ENCODE measurements at places on chromosomes 11 and 22. TPM values are rescaled to one million over a fixed set of nuclear protein-coding genes. Genes with fewer than 3 reads are reported as not detected.

- DNase-seq: no peak
Measured at GRCh38 chr11:69202511-69203221, 46.9 kb downstream of the SMIM38 start.

- no peak for DNase-seq
Measured at GRCh38 chr22:37557321-37558001, 2.8 kb upstream of the CDC42EP1 start.

Gene FXYD2
- 0.71 TPM for polyA plus RNA-seq

DNA sequence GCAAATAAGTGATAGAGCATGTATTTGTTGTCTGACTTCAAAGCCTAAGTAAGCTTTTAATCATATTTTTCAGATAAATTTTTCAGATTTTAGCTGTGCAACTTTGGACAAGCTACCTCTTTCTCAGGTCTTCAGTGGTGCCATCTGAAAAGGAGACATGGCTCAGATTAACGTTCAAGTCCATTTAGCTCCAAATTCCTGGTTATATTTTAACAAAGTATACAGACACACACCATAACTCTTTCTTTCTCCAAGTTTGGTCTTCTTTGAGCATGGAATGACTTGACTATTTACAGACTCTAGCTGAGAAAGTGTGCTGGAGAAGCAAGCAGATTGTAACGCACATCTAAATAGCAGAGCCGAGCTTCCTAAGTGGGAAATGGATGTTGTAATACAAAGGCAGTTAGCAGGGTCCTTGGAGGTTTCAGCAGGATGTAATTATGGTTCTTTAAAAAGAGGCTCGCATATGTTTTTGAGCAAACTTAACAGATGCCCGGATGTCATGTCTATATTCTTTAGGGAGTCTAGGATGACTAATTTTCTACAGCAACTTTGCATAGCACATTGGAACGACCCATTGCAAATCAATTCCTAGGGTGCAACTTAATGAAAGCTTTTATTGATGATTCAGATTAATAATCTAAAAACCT is 128.1 kb upstream of the E2F8 start:
- DNase-seq: peak; percentile 86

Gene FERMT3
- polyA plus RNA-seq: 6.8 TPM

GRCh38 chr11:95345651-95346050 is 114.6 kb upstream of the SESN3 start:
- DNase-seq: no peak

Gene ZP1
- polyA plus RNA-seq: not detected

GRCh38 chr11:117072517-117073461 is 25.4 kb downstream of the SIK3 start:
- no peak for DNase-seq

DNA sequence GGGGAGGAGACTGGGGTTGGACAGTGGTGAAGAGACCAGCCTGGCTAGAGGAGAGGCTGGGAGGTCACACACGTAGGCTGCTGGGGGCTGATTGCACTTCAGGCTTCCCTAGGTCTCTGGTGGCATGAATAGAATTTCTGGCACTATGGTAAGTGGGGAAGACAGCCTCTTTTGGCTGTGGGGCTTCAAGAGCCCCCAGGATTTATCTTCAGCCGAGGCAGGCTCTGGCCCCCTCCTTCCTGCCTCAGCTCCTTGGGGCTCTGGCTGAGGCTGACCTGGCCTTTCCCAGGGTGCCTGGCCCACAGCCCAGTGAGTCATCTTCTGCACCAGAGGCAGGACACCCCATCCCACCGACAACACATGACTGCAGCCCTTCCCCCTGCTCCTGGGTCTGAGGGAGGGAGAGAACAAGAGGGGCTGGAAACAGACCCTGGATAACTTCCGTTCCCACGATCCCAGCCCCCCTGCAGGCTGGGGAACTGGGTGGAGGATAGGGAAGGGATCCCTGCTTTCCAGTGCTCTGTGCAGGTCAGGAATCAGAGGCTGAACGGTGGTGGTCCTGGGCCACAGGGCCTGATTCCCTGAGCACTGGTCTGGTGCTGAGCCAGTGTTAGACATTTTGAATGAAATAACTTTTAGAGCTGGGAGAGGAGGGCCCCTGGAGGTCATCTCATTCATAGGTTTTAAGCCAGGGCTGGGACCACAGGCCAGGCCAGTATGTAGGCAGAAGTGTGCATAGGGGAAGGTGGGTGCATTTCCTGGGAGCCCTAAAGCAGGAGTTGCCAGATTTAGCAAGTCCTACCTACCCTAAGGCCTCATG is 26.5 kb downstream of the ARHGEF17 start:
- DNase-seq: peak; percentile 80

- DNase-seq: no peak
Measured at GRCh38 chr11:130114281-130114680, 44.6 kb downstream of the APLP2 start.

GRCh38 chr11:10524471-10524870 is 16.5 kb downstream of the RNF141 start:
- DNase-seq: no peak

DNA sequence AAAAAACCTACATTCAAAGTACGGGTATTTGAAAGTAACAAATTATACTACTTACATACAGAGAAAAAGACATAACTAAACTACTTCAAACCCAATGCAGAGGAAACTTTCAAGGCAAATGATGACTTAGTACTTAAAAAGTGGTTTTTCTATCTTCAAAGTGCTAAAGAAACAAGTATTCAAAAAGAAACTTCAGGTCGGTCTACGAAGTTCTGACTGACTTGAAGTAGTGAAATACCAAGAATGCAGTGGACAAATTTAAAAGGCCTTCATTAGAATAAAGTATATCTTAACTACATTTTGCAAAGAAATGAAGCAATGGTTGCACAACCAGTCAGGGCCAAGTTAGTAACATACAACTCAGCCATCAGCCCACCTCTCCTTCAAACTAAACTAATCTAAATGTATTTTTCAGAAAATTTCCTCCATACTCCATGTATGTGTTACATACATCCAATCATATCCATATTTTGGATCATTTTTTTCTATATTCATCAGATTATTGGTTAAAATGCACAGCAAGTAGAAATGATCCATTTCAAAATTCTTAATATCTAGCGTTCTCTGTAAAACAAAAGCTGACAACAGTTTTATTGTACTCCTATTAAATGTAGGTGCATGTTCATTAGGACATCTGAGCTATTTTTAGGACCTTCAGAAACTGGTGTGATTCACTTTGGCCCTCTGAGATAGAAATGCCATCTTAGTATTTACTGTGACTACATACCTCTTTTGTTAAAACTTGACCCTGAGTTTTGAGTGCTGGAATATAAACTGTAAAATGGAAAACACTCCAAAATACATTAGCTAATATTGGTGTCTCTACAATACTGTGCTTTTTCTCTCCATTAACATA is 49.9 kb downstream of the BIRC2 start:
- no peak for DNase-seq

DNA sequence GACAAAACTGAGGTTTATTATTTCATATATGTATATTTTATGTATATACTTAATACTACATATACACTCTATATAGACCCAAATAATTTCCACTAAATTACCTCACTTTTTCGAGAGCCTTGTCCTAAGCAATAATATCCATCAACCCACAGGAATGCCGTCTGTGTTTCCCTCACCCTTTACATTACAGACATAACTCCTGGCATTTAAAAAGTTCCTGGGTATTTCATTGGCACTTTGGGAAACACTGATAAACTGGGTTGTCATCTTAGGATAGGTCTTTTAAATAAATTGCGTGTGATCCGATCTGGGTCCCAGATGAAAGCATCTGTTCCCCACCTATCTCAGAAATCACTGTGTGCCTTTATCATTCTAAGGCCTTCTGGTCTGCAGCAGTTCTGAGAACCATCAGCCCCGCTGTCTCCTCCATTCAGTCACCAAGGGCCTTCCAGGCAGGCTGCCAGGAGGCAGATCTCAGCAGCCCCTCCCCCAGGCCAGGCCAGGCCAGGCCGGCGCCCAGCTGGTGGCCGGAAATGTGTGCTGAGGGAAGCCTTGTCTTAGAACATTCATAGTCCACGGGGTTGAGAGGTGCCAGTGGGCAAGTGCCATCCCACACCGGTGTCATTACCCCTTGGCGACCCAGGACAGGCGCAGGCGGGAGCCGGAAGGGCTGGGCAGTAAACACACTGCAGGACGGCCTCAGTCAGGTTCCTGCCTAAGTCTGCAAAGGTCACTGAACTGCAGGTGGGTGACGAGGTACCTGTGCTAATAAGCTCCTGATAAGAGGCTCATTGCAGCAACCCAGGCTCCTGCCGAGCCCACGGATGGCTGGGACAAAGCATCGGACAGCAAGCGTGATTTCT is 3.3 kb downstream of the FGF19 start:
- peak; percentile 87 for DNase-seq

All from muscle of back (tissue), 13 donors.